ENCODE measurements at places on chromosomes 2 and 18. TPM values are rescaled to one million over a fixed set of nuclear protein-coding genes. Genes with fewer than 3 reads are reported as not detected.

SGPP2 gene
- 19.8 TPM for total RNA-seq

CD207 gene
- total RNA-seq, result not detected

CGREF1 gene
- not detected for total RNA-seq

GALNT3 gene
- total RNA-seq, result 1.0 TPM

SLC9A4 gene
- 0.05 TPM for total RNA-seq

TEX44 gene
- not detected for total RNA-seq

- H3K36me3 ChIP-seq, result no peaks in the 10 kb centered on the region
- no peaks in the 10 kb centered on the region for H3K4me1 ChIP-seq
- no peaks in the 10 kb centered on the region for H3K27me3 ChIP-seq
- DNase-seq, result no peak
- no peak overlapping the region for H3K4me3 ChIP-seq
- no peak overlapping the region for H3K27ac ChIP-seq
Measured at GRCh38 chr18:3235846-3236245, 11.8 kb upstream of the MYL12A start.

- no peaks in the 10 kb centered on the region for H3K27me3 ChIP-seq
- DNase-seq, result no peak
- H3K27ac ChIP-seq, result no peak overlapping the region
- no peaks in the 10 kb centered on the region for H3K36me3 ChIP-seq
- no peaks in the 10 kb centered on the region for H3K4me1 ChIP-seq
Measured at GRCh38 chr2:118981632-118982031, 39.6 kb downstream of the MARCO start.

- no peaks in the 10 kb centered on the region for H3K36me3 ChIP-seq
- no peaks in the 10 kb centered on the region for H3K4me1 ChIP-seq
- DNase-seq, result no peak
- no peak overlapping the region for H3K4me3 ChIP-seq
- no peaks in the 10 kb centered on the region for H3K27me3 ChIP-seq
Measured at GRCh38 chr2:107548216-107548615, 278.5 kb upstream of the RGPD4 start.

DNA sequence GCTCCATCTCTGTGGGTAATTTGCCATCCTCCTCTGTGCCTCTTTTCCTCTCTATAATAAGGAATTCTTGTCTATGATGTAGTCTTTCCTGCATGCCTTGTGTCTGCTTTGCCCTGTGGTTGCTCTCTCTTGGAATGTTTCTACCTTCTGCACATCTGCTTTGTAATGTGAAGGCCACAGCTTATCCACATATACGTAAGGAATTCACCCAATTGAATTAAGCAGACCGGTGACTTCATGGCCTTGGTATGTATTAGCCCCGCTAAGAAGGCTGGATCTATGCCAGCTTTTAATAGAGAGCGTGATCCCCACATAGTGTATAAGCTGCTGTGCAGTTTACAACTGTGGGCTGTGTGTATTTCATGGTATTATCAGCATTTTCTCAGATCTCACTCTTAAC, 274.7 kb downstream of the RNF144A start:
- no peaks in the 10 kb centered on the region for H3K4me1 ChIP-seq
- H3K36me3 ChIP-seq, result no peaks in the 10 kb centered on the region
- H3K27me3 ChIP-seq, result no peaks in the 10 kb centered on the region
- no peak for DNase-seq

DNA sequence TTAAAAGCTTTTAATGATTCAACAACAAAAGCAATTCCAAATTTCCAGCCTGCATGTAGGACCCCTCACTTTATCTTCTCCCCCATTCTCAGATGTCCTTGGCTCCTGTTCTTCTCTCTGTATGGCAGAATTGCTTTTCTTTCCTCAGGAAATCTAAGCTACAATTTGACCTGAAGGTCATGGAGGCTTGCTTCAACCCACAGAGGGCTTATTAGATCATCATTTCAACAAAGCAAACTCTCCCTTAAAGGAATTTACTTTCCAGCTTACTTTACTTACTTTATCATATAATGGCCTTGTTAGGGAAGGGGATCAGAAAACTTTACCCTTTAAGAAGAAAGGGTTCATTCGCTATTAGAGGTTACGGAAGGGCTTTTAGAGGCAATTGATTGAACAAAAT, 211.5 kb downstream of the RAD51AP2 start:
- H3K27me3 ChIP-seq, result no peaks in the 10 kb centered on the region
- H3K4me1 ChIP-seq, result no peaks in the 10 kb centered on the region
- H3K27ac ChIP-seq, result no peak overlapping the region
- H3K36me3 ChIP-seq, result no peaks in the 10 kb centered on the region
- DNase-seq, result no peak
- no peak overlapping the region for H3K4me3 ChIP-seq

GRCh38 chr2:126344493-126344892, 311.5 kb upstream of the GYPC start:
- H3K27ac ChIP-seq, result no peak overlapping the region
- no peaks in the 10 kb centered on the region for H3K36me3 ChIP-seq
- DNase-seq, result no peak
- no peak overlapping the region for H3K4me3 ChIP-seq

Data from GM12878 (cell line).